ENCODE measurements at places on chromosomes 2 and 18.

DNA sequence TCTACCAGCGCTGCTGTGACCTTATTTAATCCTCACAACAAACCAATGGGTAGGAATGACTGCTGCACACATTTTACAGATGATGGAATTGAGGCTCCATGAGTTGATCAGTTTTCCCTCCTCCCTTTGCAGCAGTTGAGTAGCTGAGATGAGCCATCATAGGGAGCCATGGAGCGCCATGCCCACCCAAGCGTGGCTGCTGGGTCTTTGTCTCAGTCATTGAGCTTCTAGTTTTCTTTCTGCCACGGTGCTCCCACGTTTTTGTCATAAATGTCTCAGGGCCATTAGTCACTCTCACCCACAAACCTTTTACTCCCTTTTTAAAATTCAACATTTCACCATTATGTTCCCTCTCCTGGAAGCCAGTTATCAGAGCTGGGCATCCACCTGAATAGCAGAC lies 45.8 kb downstream of the TMEM17 start:
- no peak for DNase-seq

DNA sequence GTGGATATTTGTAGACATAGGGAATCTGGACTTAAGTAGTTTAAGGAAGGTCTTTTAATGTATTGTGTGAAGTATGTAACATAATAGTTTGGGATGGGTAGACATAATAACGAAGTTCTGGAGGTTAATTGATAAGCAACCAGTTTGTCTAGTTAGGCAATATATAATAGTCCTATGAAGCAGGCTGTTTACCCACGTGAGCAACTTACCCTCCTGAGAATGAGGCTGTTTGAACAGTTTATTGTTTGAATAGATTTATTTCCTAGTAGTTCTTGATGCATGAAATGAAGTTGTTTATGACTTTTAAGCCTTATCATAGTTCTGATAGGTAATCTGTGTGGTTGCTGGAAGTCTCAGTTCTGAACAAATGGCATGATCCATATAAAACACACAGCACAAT lies 361.5 kb downstream of the GALNT13 start:
- no peak for DNase-seq

GRCh38 chr2:163625632-163626031 lies 110.2 kb downstream of the FIGN start:
- DNase-seq = no peak

DNA sequence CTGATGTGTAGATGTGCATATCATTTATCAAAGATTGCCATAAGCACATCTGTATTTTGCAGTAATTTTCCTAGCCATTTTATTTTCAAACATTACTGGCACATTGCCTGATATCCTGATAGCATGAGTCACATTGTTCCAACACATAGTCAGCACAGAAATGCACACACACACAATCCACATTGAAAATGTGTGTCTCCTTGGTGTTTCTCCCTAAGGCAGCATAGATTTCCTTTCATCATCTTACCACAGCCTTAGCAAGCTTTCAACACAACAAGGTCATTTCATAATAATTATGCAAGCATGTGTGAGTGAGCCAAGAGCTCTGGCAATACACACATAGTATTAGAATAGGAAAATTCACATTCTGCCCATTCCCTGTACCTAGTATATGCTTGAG lies 245.4 kb upstream of the MEIS1 start:
- no peak for DNase-seq

GRCh38 chr18:8977701-8978100 lies 124.8 kb upstream of the NDUFV2 start:
- DNase-seq = no peak

DNA sequence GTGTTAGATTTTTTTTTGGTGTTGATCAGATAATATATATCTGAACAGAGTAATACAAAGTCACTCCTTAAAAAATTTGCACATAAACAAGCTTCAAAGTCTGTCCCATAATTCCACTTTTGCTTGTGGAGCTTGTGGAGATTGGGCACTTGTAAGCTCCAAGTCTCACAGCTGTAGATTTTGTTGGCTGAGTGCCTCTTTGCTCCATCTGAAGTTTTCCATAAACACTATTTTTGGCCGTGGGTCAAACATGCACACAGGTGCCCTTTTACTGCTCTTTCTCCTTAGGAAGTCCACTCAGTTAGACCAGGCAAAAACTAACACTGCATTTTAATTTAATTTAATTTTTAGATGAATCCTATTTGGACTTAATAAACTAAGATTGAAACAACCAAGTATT lies 3.6 kb upstream of the KCNJ13 start:
- no peak for DNase-seq

DNA sequence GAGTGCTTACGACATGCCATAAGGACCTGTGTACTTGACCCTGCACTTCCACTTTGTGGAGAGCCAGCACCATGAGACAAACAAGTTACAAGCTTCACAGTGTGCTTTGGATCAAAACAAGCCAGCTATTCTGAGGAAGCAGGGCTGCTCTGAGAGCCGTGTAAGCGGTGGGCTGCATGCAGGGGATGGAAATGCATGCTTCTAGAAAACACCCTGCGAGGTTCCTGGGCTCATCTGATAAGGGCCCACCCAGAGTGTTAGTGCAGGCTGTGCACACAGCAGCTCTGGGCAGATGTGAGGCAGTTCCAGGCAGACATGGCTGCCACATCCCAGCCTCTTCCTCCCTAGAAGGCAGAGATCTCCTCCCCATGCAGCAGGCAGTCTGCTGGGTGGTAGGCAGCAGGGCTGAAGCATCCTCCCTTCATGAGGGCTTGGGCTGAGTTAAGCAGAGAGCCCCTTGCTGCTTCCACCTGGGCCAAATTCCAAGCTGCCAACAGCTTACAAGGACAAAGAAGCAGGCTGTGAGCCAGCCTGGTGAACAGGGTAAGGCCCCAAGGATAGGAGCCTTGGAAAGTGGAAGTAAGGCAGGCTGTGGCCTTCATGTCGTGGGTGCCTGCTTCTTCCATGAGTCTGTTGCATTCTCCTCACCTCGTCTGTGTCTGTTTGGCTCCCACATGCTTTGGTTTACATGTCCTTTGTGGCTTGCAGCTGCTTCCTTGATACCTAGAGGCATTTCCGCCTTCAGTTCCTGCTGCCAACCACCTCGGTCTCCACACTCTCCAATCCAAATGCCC lies 7.7 kb downstream of the PSD4 start:
- no peak for DNase-seq

Data from GM04504 (cell line).